ENCODE measurements at places on chromosomes 2 and 18. TPM values are rescaled to one million over a fixed set of nuclear protein-coding genes. Genes with fewer than 3 reads are reported as not detected.

The OTOF gene
- total RNA-seq, result 2.3 TPM

DNA sequence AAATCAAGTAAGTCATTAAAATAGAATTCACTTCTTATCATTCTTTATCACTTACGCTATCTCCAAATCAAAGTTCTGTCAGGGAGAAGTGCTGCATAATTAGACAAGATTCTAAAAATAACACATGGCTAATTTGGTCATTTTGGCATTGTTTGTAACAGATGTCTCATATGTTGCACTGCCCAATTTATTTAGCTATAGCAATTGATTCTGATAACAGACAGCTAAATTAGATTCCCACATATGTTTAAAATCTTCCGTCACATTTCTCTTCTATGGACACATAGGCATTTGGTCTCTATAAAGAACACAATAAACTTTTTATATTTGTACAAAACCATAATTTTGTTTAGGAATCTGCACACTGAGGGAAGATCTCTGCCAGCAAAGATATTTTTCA, 644.5 kb upstream of the VRK2 start:
- H3K4me3 ChIP-seq, result no peak overlapping the region
- no peaks in the 10 kb centered on the region for H3K4me1 ChIP-seq
- H3K27me3 ChIP-seq, result no peaks in the 10 kb centered on the region
- no peak overlapping the region for H3K27ac ChIP-seq
- DNase-seq, result no peak

GRCh38 chr2:8462899-8463648, 218.8 kb upstream of the ID2 start:
- H3K36me3 ChIP-seq, result no peaks in the 10 kb centered on the region
- H3K4me1 ChIP-seq, result peaks cover 2% of the 10 kb centered on the region
- H3K4me3 ChIP-seq, result no peak overlapping the region
- H3K27me3 ChIP-seq, result no peaks in the 10 kb centered on the region
- no peak for DNase-seq
- no peak overlapping the region for H3K27ac ChIP-seq

GRCh38 chr2:39488450-39488849, 51.4 kb upstream of the MAP4K3 start:
- no peaks in the 10 kb centered on the region for H3K27me3 ChIP-seq
- H3K4me3 ChIP-seq, result no peak overlapping the region
- no peak for DNase-seq
- H3K4me1 ChIP-seq, result peaks cover 9% of the 10 kb centered on the region
- H3K27ac ChIP-seq, result no peak overlapping the region
- H3K36me3 ChIP-seq, result no peaks in the 10 kb centered on the region

GRCh38 chr2:41998186-41999127, 49.4 kb upstream of the PKDCC start:
- H3K4me1 ChIP-seq, result no peaks in the 10 kb centered on the region
- H3K27me3 ChIP-seq, result peaks cover 2% of the 10 kb centered on the region
- no peak for DNase-seq
- no peak overlapping the region for H3K27ac ChIP-seq
- no peak overlapping the region for H3K4me3 ChIP-seq
- H3K36me3 ChIP-seq, result no peaks in the 10 kb centered on the region

The SPATA3 gene
- 0.72 TPM for total RNA-seq

DNA sequence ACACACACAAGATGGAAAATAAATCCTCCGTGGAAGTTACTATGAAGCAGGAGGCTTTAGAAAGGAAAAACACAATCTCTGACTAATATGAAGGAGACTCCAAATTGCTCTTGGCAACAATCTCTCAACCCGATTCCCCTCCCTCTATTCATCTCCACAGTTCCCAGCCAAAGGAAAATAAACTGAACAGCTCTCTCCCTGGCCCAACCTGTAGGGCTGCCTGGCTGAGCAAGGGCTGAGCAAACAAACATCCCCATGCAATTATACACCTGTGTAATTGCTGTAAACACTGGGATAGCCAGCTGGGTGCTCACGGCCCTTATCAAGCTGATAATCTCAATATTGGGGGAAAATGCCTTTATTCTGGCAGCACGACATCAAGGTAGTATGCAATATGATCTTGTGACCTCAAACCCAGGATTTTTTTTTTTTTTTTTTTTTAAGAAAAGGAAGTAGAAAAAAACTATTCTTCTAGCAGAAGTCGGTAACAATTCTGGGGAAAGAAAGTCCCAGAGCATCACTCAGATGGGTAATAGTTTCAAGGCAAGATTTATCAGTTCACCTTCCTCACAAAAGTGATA, 203.3 kb upstream of the SMAD2 start:
- no peak for DNase-seq
- H3K4me1 ChIP-seq, result peaks cover 9% of the 10 kb centered on the region
- H3K4me3 ChIP-seq, result no peak overlapping the region
- H3K36me3 ChIP-seq, result no peaks in the 10 kb centered on the region

The PLEK gene
- total RNA-seq, result 10.1 TPM

GRCh38 chr18:77074431-77074830, 58.2 kb downstream of the MBP start:
- no peak for DNase-seq
- H3K27ac ChIP-seq, result peak overlapping the region; percentile 75
- peaks cover 62% of the 10 kb centered on the region for H3K4me1 ChIP-seq
